ENCODE measurements at places on chromosomes 7 and 10.

DNA sequence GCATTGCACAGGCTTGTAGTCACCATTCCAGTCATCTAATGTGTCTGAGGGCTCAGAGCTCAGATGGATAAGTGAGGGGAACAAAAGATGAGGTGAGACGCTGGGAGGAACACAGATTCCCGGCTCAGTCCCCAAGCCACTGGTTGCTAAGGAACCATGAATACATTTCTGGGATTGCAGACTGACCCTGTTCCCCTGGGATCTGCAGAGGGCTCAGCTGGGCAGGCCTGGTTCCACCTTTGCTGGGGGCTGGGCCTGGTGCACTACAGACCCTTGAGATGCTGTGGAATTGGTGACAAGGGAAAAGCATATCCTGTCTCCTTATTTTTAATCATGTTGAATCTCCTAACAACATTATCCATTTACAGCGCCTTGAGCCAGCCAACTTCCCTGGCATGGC is 19.2 kb downstream of the ELFN1 start:
- DNase-seq: no peak

DNA sequence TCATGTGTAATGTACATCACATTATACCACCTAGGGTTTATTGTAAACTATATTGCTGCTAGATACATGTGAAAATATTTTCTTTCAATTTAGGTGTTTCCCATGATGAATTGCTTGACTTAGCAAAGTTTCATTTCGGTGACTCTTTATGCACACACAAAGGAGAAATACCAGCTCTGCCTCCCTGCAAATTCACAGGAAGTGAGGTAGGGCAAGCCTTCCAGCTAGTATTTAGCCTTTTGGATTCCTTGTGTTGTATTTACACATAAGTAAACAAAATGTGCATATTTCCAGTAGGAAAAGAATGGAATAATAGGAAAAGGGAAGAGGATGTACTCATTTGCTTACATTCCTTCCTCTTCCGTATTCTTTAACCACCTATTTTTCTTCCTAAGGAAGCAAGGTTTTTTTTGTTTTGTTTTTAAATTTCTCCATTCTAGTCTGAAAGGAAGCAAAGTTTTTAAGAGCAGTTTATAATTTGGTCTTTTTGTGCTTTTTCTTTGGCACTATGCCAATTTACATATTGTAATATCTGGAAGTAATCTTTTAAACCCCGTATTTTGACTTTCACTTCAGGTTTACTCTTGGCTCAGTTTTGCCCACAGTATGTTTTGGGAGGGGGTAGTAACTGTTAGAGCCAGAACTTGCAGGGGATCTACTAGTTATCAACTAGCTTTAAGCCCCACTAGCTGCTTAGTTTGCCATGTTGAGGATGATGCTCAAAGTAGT is 10.4 kb downstream of the PMPCB start:
- DNase-seq: no peak

- DNase-seq: no peak
Observed at GRCh38 chr7:93906267-93906666, at the start of gene GNGT1. TSS of gene GNGT1 (plus strand) at chr7:93906567. CDS start at chr7:93906747, 180 bp downstream.

DNA sequence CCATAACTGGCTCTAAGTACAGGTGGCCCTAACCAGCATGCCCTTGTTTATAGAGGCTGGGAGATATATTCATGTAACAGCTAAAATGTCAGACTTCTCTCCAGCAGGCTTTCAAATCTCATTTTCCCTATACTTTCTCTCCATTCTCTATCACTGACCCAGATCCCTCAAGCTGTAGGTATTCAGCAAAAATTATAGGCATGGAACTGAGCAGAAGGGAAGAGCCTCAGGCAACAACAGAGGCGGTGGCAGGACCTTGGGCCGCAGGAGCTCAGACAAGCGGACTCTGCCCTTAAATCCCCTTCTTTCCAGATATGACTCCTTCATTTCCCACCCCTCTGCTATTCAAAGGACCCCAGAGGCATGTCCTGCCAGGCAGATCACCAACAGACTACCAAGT is 417.4 kb downstream of the PLXNA4 start:
- DNase-seq: no peak

Data from muscle of leg (tissue), 16 donors.